SJCRH30 (cell line): ENCODE measurements at places on chromosomes 5 and 9. TPM values are rescaled to one million over a fixed set of nuclear protein-coding genes. Genes with fewer than 3 reads are reported as not detected.

The CER1 gene
- not detected in 2 replicates for total RNA-seq

The NR5A1 gene
- not detected in 2 replicates for total RNA-seq

DNA sequence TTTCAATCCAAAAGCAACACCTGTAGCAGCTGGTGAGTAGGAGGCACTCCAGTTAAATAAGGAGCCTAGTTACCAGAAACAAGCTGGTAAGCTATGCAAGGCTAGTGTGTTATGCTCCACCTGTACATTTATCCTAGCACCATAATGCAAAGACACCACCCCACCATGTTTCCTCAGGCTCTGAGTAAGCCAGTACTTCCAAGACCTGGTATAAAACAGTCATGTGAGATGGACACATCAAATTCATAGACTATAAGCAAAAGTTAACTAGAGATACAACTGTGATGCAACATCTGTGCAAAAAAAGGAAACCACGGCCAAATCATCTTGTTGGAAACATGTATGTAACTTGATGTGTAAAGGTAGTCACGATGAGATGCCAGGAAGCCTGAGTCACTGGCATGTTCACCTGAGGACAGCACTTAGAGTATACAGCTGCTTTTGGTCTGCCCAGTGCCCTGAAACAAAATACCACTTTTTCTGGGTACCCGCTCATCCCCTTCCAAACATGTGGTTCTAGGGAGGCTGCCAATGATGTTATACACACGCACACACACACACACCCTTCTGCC is 66.1 kb downstream of the CDK5RAP2 start:
- H3K27me3 ChIP-seq, result no peaks in the 10 kb centered on the region
- no peak overlapping the region for H3K27ac ChIP-seq
- peaks cover 89% of the 10 kb centered on the region for H3K36me3 ChIP-seq
- no peak overlapping the region for H3K4me3 ChIP-seq
- DNase-seq, result no peak
- no peaks in the 10 kb centered on the region for H3K4me1 ChIP-seq

GRCh38 chr5:83172011-83172410 is 94.7 kb downstream of the XRCC4 start:
- H3K27ac ChIP-seq, result no peak overlapping the region
- no peak for DNase-seq
- no peak overlapping the region for H3K4me3 ChIP-seq
- H3K27me3 ChIP-seq, result no peaks in the 10 kb centered on the region
- no peaks in the 10 kb centered on the region for H3K4me1 ChIP-seq
- H3K36me3 ChIP-seq, result no peaks in the 10 kb centered on the region

GRCh38 chr9:137611623-137612609 is 6.4 kb downstream of the ARRDC1 start:
- H3K27me3 ChIP-seq, result peaks cover 15% of the 10 kb centered on the region
- H3K4me1 ChIP-seq, result peaks cover 15% of the 10 kb centered on the region; the same call in 1 of the 2 replicates
- no peak overlapping the region for H3K4me3 ChIP-seq
- peak; percentile 43 for DNase-seq
- peaks cover 22% of the 10 kb centered on the region for H3K36me3 ChIP-seq
